ENCODE measurements at places on chromosomes 6 and 20.

GRCh38 chr6:155580904-155581303 is 125.3 kb upstream of the NOX3 start:
- H3K36me3 ChIP-seq = no peaks in the 10 kb centered on the region
- H3K4me1 ChIP-seq = no peaks in the 10 kb centered on the region

DNA sequence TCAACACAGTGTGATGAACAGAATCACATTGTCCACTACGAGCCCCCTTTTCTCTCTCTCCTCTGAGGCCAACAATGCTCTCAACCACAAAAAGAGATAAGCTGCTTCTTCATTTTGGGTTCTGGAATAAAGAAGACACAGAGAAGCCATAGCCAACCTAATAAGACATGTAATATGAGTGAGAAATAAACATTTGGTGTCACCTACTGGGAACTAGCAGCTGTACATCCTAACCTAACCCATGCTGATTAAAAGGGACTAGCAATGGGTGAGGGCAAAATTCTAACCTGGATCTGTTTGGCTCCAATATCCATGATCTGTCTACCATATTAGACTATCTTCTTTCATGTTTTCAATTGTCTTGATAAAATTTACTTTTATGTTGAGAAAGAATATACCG is 369.1 kb upstream of the MARCKS start:
- H3K27me3 ChIP-seq = no peaks in the 10 kb centered on the region
- DNase-seq = no peak
- no peak overlapping the region for H3K27ac ChIP-seq
- no peaks in the 10 kb centered on the region for H3K4me1 ChIP-seq
- H3K4me3 ChIP-seq = no peak overlapping the region

GRCh38 chr20:21075471-21075870 is 30.7 kb downstream of the LINC00237 start:
- H3K36me3 ChIP-seq = no peaks in the 10 kb centered on the region
- no peaks in the 10 kb centered on the region for H3K4me1 ChIP-seq
- no peak for DNase-seq

- no peaks in the 10 kb centered on the region for H3K27me3 ChIP-seq
- no peak overlapping the region for H3K27ac ChIP-seq
- no peak for DNase-seq
- H3K36me3 ChIP-seq = no peaks in the 10 kb centered on the region
- H3K4me3 ChIP-seq = no peak overlapping the region
These were observed 94.9 kb downstream of the RFX6 start for GRCh38 chr6:116971959-116972358.

- H3K36me3 ChIP-seq = no peaks in the 10 kb centered on the region
- no peak for DNase-seq
- H3K27me3 ChIP-seq = no peaks in the 10 kb centered on the region
These were observed 291.8 kb downstream of the FOXC1 start for GRCh38 chr6:1901556-1901955.

DNA sequence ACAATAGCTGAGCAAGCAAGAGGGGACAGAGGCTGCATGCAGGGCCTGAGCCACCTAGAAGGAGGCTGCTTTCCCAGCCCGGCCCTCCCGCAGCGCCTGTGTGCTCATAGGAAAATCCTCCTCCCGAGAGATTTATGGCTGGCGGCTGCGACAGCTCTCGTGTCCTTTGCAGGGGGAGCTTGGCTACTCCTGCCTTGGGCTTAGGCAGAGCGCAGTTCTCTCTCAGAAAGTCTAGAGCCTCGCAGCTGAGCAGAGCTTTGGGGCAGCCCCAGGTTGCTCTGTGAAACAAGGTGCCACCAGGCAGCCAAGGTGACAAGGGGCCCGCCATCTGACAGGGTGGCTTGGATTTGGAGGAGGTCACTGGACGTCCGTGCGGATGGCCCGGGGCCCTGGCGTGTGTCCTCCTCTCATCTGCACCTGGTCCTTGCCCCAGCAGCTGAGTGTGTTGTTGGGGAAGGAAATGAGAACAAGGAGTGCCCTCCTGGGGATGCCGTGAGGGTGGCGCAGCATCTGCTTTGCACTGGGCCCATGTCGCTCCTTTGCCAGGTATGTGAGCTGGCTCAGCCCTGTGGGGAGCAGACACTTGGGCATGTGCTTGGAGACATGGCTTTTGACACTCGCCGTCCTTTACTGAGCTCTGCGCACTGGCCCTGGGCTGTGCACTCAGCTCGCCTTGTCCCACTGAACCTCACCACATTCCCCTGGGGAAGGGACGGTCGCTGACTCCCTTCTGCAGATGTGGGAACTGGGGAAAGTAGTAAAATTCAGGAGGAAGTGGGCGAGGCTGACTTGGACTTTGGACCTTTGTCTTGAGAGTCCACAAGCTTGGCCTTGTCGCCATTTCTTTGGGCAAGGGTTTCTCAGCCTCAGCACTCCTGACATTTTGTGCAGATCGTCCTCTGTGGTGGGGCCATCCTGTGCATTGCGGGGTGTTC is 41.9 kb downstream of the EDN3 start:
- H3K4me1 ChIP-seq = no peaks in the 10 kb centered on the region
- no peak overlapping the region for H3K4me3 ChIP-seq
- DNase-seq = no peak

- DNase-seq = no peak
- no peak overlapping the region for H3K4me3 ChIP-seq
- no peak overlapping the region for H3K27ac ChIP-seq
- H3K4me1 ChIP-seq = no peaks in the 10 kb centered on the region
- H3K27me3 ChIP-seq = no peaks in the 10 kb centered on the region
- no peaks in the 10 kb centered on the region for H3K36me3 ChIP-seq
These were observed 136.5 kb upstream of the SYNDIG1 start for GRCh38 chr20:24332956-24333355.

- H3K27ac ChIP-seq = no peak overlapping the region
- no peak overlapping the region for H3K4me3 ChIP-seq
- DNase-seq = no peak
- no peaks in the 10 kb centered on the region for H3K4me1 ChIP-seq
- H3K36me3 ChIP-seq = peaks cover 14% of the 10 kb centered on the region
- no peaks in the 10 kb centered on the region for H3K27me3 ChIP-seq
These were observed 94.3 kb downstream of the CHD6 start for GRCh38 chr20:41523857-41524256.

GRCh38 chr6:53735896-53736295 is 58.9 kb upstream of the LRRC1 start:
- H3K4me3 ChIP-seq = no peak overlapping the region
- no peaks in the 10 kb centered on the region for H3K4me1 ChIP-seq
- no peaks in the 10 kb centered on the region for H3K36me3 ChIP-seq
- no peak overlapping the region for H3K27ac ChIP-seq
- no peak for DNase-seq

DNA sequence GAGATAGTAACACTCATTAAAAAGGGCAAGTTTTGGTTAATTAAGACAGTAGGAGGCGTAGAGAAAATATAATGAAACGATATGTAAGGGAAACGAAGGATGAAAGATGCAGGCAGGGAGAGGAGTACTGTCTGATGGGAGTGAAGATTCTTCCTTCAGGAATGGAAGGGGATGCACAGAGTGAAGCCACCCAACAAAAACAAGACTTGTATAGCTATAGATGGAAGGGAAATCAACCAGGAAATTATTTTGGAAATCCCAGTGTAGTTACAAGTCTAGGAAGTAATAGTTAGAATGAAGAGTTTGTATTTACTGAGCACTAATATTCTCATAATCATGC is 19.7 kb upstream of the HLA-DRB1 start:
- no peaks in the 10 kb centered on the region for H3K36me3 ChIP-seq
- H3K27ac ChIP-seq = no peak overlapping the region
- peaks cover 2% of the 10 kb centered on the region for H3K4me1 ChIP-seq
- no peak overlapping the region for H3K4me3 ChIP-seq
- DNase-seq = no peak
- no peaks in the 10 kb centered on the region for H3K27me3 ChIP-seq

- H3K27ac ChIP-seq = no peak overlapping the region
- DNase-seq = no peak
- H3K4me3 ChIP-seq = no peak overlapping the region
- peaks cover 2% of the 10 kb centered on the region for H3K36me3 ChIP-seq
These were observed 1.0 kb downstream of the NUDT3 start for GRCh38 chr6:34391473-34391785.

- no peaks in the 10 kb centered on the region for H3K36me3 ChIP-seq
- H3K27me3 ChIP-seq = no peaks in the 10 kb centered on the region
- no peak for DNase-seq
- no peaks in the 10 kb centered on the region for H3K4me1 ChIP-seq
- H3K4me3 ChIP-seq = no peak overlapping the region
These were observed 2.0 kb downstream of the ZBP1 start for GRCh38 chr20:57618091-57618763.

DNA sequence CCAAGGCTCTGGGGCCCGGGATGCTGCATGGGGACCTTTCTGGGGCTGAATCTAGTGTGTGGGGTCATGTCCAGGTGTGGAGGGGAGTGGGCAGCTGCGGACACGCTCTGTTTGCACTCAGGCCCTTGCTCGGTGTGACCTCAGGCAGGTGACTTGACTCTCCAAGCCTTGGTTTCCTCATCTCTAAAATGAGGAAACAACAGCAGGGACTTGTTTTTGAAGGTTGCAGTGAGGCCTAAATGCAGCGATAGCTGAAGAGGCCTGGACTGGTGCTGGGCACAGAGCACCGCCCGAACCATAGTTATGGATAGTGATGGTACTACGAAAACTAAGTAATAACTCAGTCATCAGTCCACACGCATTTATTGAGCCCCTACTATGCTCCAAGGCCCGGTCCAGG is 91.8 kb downstream of the NOL4L start:
- no peak overlapping the region for H3K4me3 ChIP-seq
- no peak overlapping the region for H3K27ac ChIP-seq
- DNase-seq = no peak
- H3K27me3 ChIP-seq = no peaks in the 10 kb centered on the region
- H3K4me1 ChIP-seq = no peaks in the 10 kb centered on the region

- DNase-seq = no peak
- no peaks in the 10 kb centered on the region for H3K36me3 ChIP-seq
- H3K27me3 ChIP-seq = no peaks in the 10 kb centered on the region
- no peak overlapping the region for H3K4me3 ChIP-seq
- no peak overlapping the region for H3K27ac ChIP-seq
These were observed 247.5 kb downstream of the TMEM242 start for GRCh38 chr6:157075549-157076450.

DNA sequence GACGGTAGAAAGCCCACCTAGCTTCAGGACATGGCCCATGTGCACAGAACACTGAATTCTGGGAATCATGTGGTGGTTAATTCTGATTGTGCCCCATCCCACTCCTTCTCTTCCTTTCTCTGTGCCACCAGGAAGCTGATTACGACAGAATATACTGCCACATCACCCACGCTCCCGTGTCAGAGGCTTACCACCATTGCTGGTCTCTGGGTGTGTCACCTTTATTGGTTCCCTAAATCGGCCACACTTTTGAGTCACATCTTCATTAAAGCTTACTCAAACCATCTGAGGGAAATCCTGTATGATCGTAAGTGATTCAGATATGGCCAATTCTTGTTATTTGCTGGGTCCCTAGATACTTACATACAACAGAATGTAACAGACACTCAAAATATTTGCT is 3.1 kb downstream of the TRMT6 start:
- H3K4me1 ChIP-seq = no peaks in the 10 kb centered on the region
- no peaks in the 10 kb centered on the region for H3K27me3 ChIP-seq
- no peak for DNase-seq

DNA sequence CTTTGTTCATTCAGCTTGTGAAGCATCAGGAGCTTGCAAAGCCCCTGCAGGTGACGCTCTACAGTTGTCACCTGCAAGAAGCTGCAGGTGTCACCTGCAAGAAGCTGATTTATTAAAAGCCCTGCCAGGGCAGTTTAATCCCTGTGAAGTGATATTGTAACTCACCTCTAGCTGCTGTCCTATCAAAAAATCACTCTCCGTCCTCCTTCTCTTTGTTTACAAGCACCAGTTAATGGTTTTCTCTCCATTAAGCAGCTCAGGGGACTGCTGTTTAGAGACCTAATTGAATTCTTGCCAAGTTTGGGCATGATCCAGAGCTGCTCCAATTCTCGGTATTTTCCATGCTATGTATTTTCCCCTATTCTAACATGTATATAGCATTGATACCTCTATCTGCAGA is 345.9 kb downstream of the ARHGAP18 start:
- no peak overlapping the region for H3K27ac ChIP-seq
- no peaks in the 10 kb centered on the region for H3K4me1 ChIP-seq
- no peaks in the 10 kb centered on the region for H3K27me3 ChIP-seq
- no peak for DNase-seq

- no peak overlapping the region for H3K27ac ChIP-seq
- H3K36me3 ChIP-seq = no peaks in the 10 kb centered on the region
- no peaks in the 10 kb centered on the region for H3K27me3 ChIP-seq
- H3K4me1 ChIP-seq = no peaks in the 10 kb centered on the region
These were observed 10.4 kb downstream of the OR2B2 start for GRCh38 chr6:27901801-27902200.

GRCh38 chr6:36504982-36505381 is 42.3 kb downstream of the STK38 start:
- peaks cover 40% of the 10 kb centered on the region for H3K36me3 ChIP-seq
- no peak for DNase-seq
- no peak overlapping the region for H3K4me3 ChIP-seq
- H3K27me3 ChIP-seq = no peaks in the 10 kb centered on the region

GRCh38 chr6:28583463-28583862 is 57.8 kb downstream of the GPX5 start:
- H3K36me3 ChIP-seq = no peaks in the 10 kb centered on the region
- no peak overlapping the region for H3K27ac ChIP-seq
- H3K4me1 ChIP-seq = 0 out of 2 replicates have a peak, but pooled peaks cover 3% of the 10 kb centered on the region
- no peaks in the 10 kb centered on the region for H3K27me3 ChIP-seq
- no peak overlapping the region for H3K4me3 ChIP-seq

DNA sequence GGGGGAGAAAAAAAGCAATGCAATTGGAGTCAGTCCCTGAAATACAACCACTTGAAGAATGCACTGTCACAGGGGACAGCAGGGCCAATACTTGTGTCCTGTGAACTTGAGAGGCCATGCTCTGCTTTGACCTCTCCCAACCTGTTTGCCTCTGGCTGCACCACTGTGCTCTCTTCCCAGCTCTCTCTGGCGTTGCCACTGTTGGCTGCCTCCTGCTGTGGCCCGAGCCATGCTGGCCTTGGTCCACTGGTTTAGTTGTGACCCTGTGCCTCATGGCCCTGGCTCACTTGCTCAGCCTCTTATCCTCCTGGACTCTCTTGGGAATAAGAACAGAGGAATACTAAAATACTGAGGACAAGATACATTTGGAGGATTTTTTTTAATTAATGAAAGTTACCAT is 14.5 kb upstream of the FBXO30 start:
- no peak overlapping the region for H3K27ac ChIP-seq
- DNase-seq = peak; percentile 36
- H3K4me1 ChIP-seq = no peaks in the 10 kb centered on the region
- no peaks in the 10 kb centered on the region for H3K27me3 ChIP-seq
- H3K4me3 ChIP-seq = no peak overlapping the region
- H3K36me3 ChIP-seq = no peaks in the 10 kb centered on the region

All from H9 (cell line).